ENCODE measurements at places on chromosomes 6 and 20.

- no peak for DNase-seq
Observed at GRCh38 chr20:54550776-54551396, 75.5 kb downstream of the DOK5 start.

DNA sequence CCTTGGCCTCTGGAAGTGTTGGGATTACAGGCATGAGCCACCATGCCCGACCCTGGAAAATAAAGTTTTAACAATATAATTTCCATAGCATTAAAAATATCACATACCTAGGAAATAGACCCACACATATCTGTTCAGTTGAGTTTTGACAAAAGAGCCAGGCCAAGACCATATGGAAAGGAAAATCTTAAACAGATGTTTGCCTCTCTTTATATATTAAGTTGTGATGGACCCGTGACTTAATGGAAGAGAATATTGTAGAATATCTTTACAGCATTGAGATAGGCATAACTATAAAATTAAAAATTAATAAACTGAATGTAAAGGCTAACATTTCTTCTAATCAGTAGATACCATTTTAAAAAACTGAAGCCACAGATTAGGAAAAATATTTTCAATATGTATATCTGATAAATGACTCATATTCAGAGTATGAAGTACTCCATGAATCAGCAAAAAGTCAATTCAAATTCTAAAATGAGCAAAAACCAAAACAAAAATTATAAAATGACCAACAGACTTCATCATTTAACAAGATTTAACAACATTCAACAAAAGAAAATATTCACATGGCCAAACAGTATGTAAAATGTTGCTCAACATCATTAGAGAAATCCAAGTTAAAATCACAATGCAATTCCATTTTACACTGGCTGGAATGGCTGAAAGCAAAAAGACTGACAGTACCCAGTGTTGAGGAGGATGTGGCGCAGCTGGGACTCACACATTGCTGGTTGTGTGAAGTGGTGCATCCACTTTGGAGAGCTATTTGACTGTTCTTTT lies 43.3 kb downstream of the GTF2H5 start:
- DNase-seq, result no peak

- no peak for DNase-seq
Observed at GRCh38 chr6:147700436-147701209, 192.1 kb downstream of the SAMD5 start.

GRCh38 chr20:20649945-20650344 lies 62.5 kb downstream of the RALGAPA2 start:
- DNase-seq, result no peak

- no peak for DNase-seq
Observed at GRCh38 chr20:54073288-54073687, 2.9 kb upstream of the BCAS1 start.

- DNase-seq, result no peak
Observed at GRCh38 chr6:47306887-47307286, 2.8 kb downstream of the TNFRSF21 start.

Measured in NCI-H2107 (cell line).